SJSA1 (cell line): ENCODE measurements at places on chromosomes 12 and 14. TPM values are rescaled to one million over a fixed set of nuclear protein-coding genes. Genes with fewer than 3 reads are reported as not detected.
A peak's percentile ranks its signal among the peaks of the same experiment; 100 is the strongest.

PDZRN4 gene
- not detected in 2 replicates for total RNA-seq

EPYC gene
- 0.05 TPM in 1 of 2 replicates, not detected in the other for total RNA-seq

DNA sequence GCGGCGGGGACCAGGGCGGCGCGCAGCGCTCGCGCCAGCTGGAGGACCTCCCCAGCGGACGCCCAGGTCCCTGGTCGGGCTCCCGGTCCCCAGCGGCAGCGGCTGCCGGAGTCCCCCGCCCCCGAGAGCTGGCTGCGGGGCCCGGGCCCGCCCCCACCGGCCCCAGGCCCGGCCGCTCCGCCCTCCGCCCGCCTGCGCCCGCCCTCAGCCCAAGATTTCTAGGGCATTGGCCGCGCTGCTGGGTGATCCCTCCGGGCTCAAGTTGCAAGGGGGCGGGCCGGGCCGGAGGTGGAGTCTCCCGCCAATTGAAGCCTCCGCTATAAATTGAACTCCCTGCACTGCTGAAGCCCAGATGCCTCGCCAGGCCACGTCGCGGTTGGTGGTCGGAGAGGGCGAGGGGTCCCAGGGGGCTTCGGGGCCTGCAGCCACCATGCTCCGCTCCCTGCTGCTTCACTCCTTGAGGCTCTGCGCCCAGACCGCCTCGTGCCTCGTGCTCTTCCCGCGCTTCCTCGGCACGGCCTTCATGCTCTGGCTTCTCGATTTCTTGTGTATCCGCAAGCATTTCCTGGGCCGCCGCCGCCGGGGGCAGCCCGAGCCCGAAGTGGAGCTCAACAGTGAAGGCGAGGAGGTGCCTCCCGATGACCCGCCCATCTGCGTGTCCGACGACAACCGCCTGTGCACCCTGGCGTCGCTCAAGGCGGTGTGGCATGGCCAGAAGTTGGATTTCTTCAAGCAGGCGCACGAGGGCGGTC is at the start of gene DIO3:
Gene DIO3 (plus strand): TSS at position 351 of the 752 bp plus-strand sequence.
- H3K27ac ChIP-seq = no peak within 1 kb of the TSS
- DNase-seq = no peak
- no peak within 1 kb of the TSS for H3K4me3 ChIP-seq
- no peaks in the 10 kb centered on the region; the same call in 1 of the 2 replicates for H3K4me1 ChIP-seq

DNA sequence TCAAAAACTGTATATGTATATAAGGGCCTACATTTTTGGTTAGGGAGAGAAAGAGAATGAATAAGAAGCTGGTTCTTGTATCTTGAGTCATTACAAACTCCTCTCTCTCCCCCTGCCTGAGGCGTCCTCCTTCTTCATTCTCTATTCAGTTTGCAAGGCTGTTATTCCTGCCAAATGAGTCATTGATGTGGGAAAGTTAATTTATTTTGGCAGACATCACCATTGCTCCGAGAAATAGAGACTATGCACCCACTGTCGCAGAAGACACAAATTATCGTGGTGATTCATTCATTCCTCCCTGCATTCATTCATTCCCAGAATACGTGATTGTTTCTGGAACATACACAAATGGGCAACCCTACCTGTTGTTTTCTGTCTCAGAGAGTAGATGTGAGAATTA is 112.5 kb upstream of the MED13L start:
- H3K27ac ChIP-seq = peak overlapping the region; percentile 53
- no peaks in the 10 kb centered on the region for H3K36me3 ChIP-seq
- DNase-seq = peak; percentile 82
